Left lung (tissue), 14 donors: ENCODE measurements at places on chromosomes 3 and 15. TPM values are rescaled to one million over a fixed set of nuclear protein-coding genes. Genes with fewer than 3 reads are reported as not detected.

Gene TRIM59
- 29.3 TPM for polyA plus RNA-seq

Gene CCR9
- not detected for polyA plus RNA-seq

Gene CCR8
- polyA plus RNA-seq = not detected

Gene CTSH
- 224 TPM for polyA plus RNA-seq

Gene ADIPOQ
- not detected for polyA plus RNA-seq

Gene NMB
- polyA plus RNA-seq = 6.2 TPM

Gene TTLL13
- 0.13 TPM for polyA plus RNA-seq
